ENCODE measurements at places on chromosomes 3 and 15.
A peak's percentile ranks its signal among the peaks of the same experiment; 100 is the strongest.

DNA sequence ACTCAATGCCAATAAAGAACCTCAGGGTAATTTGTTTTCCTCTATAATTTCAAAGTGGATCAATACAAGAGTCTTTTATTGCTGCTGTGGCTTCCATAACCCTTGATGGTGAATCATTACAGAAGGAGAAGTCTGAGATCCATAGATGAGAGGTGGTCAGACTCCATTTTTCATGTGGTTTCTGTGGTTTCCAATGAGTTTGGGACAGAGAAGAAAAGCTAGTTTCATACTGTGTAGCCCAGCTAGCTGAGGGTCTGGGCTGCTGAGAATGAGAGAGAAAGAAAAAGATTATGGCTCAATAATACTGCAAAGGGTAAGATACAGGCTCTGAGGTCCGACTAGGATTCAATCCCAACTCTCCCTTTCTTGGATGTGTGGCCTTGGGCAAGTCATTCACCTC is 180.6 kb upstream of the LRRN1 start:
- no peak for DNase-seq

GRCh38 chr3:137191133-137191923 is 233.5 kb downstream of the IL20RB start:
- DNase-seq: no peak

- no peak for DNase-seq
These were observed 128.2 kb downstream of the SOX2 start for GRCh38 chr3:181839916-181840297.

- peak; percentile 16 for DNase-seq
These were observed 77.0 kb downstream of the LRIG1 start for GRCh38 chr3:66423791-66424190.

DNA sequence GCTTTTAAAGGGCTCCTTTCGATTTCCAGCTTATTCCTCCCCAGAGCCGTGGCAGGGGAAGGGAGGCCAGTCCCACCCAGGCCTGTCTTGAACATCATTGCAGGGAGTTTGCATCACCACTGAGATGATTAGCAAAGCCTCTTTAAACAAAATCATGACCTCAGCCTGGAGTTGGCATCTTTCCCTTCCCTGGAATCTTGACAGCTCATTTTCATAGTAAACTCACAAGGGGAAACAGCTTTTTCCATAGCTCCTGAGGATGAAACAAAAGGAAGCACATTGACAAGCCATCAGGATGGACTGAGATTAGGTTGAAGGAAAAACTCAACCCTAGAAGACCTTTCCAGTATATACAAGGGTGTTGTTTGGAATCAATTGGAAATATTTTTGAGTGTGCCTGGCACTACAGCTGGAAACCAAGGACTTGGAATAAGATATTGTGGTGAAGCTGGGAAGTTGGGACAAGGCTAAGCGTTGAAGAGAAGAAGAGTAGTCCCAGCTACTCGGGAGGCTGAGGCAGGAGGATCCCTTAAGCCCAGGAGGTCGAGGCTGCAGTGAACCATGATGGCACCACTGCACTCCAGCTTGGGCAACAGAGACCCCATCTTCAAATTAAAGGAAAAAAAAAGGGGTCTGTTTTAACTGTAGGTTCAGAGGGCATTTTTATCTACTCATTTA is 3.1 kb upstream of the LARP6 start:
- no peak for DNase-seq

DNA sequence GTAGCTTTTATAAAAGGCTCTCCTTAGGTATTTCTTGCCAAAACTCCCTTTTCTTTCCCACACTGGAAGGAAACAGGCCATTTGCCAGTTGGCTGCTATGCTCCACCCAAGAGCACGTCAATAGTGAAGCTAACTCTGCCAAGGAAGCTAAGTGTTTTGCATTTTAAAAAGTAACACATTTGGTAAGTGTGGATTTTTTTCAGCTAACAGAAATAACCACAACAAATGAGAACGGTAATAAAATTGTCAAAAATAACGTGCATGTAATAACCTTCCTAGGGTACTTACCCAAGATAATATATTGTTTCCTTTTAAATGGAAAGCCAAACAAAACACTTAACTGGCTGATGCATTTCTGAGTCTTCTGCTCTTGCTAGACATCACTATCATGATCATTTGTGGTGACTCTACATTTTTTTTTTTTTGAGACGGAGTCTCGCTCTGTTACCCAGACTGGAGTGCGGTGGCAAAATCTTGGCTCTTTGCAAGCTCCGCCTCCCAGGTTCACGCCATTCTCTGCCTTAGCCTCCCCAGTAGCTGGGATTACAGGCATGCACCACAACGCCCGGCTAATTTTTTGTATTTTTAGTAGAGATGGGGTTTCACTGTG is 4.6 kb downstream of the DPP8 start:
- DNase-seq: no peak

GRCh38 chr3:8835385-8835784 is 66.0 kb upstream of the OXTR start:
- DNase-seq: no peak

- no peak for DNase-seq
These were observed 330.2 kb downstream of the TIGIT start for GRCh38 chr3:114624047-114624445.

DNA sequence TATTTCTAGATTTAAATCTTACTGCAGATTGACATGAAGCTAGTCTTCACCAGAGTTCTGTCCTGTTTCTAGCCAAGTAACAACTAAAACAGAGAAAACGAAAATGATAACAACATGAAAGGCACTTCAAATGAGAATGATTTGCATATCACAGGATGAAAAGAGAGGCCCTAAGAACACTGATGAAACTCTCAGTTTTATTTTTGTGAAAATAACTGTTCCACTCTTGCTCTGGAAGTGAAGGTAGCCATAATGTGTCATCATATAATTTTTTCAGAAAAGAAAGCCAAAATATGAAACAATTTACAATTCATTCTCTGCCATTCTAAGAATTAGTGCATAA is 274.4 kb downstream of the ADAMTSL3 start:
- no peak for DNase-seq

GRCh38 chr3:55596212-55596611 is 109.1 kb upstream of the WNT5A start:
- DNase-seq: no peak

DNA sequence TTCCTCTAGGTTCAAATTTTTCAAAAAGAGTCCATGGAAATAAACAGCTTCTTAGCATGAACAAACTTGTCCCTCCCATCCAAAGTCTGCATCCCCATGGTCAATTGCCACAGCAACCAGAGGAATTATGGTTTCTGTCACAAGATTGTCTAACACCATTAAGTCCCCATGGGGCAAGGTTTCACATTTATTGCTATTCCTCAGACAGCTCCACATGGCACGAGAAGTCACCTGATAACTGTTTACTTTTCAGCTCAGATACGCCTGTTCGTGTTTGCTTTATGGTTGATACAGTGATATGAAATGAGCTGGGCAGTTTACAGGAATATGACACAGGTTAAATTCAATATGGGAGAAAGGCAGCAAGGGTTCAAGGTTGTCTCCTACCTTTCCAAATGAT is 37.9 kb upstream of the MUC13 start:
- no peak for DNase-seq
